ENCODE measurements at places on chromosomes 2 and 18.
A peak's percentile ranks its signal among the peaks of the same experiment; 100 is the strongest.

- peak; percentile 28 for DNase-seq
Observed at GRCh38 chr18:35442701-35443100, 55.1 kb downstream of the INO80C start.

GRCh38 chr2:215698566-215698965 is 262.7 kb upstream of the FN1 start:
- DNase-seq, result peak; percentile 91

GRCh38 chr18:75070625-75071483 is 138.1 kb downstream of the PTGR3 start:
- DNase-seq, result peak; percentile 57

DNA sequence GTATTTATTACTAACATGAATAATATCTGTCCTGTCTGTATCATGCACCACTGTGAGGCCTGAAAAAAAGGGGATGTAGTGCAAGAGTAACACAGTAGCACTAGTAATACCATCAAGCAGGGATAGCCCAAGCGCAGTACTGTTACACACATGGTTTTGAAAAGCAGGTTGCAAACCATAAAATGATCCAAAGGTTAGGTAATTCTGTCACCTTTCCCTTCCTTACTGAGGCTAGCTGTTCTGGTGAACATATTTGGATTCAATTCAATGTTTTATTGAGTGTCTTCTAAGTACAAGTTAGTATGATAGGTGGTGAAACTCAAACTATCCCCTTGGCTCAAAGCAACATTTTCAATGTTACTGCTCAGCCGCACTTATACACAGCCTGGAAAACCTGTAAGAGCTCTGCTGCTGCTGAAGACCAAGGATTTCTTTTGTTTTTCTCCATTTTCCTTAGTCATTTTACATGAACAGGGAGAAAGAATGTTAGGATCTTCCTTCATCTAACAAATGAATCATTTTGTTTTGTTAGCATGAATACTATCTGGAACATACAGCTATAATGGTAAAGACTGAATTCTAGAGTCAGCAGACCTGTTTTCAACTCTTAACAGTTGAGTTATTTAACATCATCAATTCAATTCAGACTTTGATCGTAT is 102.5 kb upstream of the ITPRID2 start:
- DNase-seq, result no peak

- DNase-seq, result peak; percentile 85
Observed at GRCh38 chr2:26723991-26724750, 31.6 kb downstream of the KCNK3 start.

DNA sequence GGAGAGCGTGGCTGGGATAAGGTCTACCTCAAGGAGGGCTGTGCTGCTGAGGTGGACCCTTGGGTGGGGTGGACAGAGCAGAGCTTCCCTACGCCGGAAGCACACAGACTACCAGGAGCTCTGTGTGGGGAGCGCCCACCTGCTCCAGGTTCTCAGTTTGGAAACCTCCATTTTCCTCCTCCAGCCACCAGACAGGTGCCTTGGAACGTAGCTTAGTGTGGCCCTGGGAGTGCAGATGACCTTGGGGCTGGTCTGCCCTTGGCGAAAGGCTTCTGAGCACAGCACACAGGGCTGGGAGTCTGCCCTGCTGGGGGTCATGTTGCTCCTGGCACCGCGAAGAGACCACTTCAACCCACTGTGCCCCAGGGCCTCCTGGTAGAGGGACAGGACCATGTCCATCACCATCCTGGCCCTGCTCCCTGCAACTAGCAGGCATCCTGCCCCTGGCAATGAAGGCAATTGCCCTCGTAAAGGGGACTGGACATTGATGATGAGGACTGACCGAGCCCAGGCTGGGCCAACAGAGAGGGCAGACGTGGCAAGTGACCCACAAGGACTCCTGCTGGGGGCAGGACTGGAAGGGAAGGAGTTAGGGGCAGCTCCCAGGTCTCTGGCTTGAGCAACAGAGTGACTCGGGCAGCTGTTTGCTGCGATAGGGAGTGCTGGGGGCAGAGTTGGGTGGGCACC is 214.7 kb downstream of the CYP26B1 start:
- no peak for DNase-seq

- peak; percentile 98 for DNase-seq
Observed at GRCh38 chr2:37802899-37803379, 122.1 kb upstream of the RMDN2 start.

GRCh38 chr2:167928434-167928833 is 319.0 kb downstream of the STK39 start:
- no peak for DNase-seq

DNA sequence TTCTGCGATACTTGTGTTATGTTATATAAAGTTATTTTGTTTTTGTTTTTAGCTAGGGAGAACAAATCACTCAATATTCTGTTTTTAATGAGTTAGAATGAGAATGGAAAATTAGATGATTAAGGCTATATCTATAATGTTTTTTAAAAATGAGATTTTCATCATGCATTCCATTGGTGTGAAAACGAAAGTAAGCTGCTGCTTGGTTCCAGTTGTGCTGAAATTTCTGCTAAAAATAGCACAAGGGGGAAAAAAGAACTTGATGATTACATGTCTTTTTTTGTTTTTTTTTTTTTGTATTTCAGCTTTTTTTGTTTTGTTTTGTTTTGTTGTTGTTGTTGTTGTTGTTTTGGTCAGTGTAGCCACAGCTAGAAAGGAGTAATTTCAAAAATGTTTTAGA is 242.6 kb upstream of the KCNJ3 start:
- DNase-seq, result peak; percentile 11

DNA sequence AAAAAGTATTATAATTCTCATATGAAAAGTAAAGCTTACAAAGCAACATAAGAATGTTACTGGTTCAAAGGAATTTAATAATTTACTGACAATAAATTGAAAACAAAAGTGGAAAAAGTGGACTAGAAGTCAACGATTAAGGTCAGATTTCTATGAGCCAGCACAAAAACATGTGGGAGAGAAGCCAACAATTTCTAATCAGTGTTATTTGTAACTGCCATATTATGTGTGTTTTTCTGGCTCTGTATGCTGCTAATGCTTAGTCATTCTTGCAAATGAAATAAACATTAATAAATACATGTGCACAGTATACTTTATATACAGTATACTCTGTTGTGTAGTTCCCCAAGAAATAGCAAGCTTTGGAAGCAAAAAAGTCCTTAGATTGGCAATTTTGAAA is 301.3 kb upstream of the RGPD4 start:
- peak; percentile 55 for DNase-seq

GRCh38 chr2:61471905-61472805 is 1.3 kb upstream of the USP34 start:
- DNase-seq, result peak; percentile 48

DNA sequence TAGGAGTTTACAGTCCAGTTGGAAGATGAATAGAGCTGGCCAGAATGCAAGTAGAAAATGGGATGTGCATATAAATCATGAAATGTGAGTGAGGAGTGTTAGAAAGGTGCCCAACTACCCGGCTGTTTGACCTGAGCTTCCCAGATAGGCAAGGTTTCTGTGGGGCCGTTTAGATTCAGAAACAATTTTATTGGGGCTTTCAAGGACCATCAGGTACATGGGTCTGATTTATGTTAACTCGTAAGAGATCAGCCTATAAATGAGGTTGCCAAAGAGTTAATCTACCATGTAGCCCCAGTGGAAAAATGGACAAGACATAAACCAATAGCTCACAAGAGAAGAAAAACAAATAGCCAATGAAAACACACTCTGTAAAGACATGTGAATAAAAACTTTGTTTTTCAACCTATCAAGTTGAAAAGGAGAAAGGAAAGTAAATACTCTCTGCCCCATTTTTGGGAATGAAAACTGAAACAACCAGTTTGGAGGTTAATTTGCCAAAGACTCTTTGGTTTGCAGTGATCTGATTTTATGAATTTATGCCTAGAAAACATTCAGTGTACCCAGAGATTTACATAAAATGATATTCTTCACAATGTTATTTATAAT is 77.4 kb downstream of the TMEM247 start:
- DNase-seq, result no peak

GRCh38 chr18:1499265-1499664 is 594.6 kb downstream of the ADCYAP1 start:
- no peak for DNase-seq

- no peak for DNase-seq
Observed at GRCh38 chr18:78740876-78741275, 238.7 kb upstream of the SALL3 start.

GRCh38 chr18:66560094-66560493 is 43.8 kb downstream of the CDH19 start:
- no peak for DNase-seq

GRCh38 chr2:108236676-108237335 is 3.0 kb upstream of the SULT1C3 start:
- DNase-seq, result no peak

DNA sequence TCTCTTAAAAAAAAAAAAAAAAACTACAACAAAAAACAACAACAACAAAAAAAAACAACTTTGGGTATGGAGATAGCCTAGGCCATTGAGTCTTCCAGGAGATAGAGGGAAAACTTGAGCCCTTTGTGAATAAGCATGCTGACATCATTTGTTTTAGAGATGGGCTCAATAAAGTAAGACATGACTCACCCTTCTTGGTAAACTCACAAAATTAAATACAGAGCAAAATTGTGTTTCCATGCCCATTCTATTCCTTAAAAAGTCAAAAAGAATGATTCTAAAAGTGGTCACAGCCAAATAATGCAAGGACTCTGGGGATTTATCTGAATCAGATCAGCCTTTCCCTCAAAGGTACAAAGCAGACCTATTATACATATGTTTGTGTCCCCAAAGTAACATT is 117.4 kb downstream of the ETAA1 start:
- DNase-seq, result peak; percentile 66

DNA sequence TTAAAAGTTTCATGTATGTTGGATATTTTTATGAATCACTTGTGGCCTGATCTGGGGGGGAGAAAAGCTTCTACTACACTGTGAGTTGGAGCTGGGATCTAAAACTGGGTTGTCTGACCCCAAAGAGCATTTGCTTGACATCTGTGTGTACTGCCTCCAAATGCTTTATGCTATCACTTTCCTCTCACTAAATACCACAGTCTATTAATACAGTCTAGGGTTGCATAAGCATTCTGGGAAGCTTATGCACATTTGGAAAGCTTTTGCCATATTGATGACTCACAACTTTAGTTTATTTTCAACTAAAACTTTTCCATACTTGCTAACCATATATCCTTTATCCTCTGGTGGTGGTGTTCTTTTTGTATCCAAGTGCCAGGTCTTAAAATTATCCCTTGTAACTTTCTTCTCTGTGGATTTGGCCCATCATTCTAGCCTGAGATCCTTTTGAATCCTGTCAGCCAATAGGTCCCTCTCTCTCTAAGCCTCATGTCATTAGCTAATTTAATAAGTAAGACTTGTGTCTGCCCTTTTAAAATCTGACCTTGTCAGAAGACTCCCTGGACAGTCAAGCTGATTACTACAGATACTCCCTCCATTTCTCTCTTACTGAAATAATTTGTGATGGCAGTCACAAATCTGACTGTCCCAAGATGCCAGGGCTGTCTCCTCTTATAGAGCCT is 72.7 kb downstream of the NXPH2 start:
- DNase-seq, result peak; percentile 85

DNA sequence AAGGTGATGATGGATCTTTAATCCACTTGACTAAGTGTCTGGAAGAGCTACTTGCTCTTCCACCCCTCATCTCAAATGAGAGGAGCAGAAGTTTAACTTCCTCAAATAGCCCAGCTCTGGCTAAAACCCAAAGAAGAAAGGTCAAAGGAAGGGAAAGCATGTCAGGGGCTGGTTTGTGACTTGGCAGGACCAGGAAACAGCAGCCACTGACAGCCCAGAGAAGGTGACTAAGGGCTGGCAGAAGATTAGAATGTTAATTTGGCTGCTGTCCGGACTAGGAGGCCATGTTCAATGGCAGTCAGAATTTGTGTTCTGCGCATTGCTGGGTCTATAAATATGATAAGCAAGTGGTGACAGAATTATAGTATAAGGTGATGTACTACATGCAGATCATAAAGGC is 386.2 kb downstream of the SETBP1 start:
- no peak for DNase-seq

DNA sequence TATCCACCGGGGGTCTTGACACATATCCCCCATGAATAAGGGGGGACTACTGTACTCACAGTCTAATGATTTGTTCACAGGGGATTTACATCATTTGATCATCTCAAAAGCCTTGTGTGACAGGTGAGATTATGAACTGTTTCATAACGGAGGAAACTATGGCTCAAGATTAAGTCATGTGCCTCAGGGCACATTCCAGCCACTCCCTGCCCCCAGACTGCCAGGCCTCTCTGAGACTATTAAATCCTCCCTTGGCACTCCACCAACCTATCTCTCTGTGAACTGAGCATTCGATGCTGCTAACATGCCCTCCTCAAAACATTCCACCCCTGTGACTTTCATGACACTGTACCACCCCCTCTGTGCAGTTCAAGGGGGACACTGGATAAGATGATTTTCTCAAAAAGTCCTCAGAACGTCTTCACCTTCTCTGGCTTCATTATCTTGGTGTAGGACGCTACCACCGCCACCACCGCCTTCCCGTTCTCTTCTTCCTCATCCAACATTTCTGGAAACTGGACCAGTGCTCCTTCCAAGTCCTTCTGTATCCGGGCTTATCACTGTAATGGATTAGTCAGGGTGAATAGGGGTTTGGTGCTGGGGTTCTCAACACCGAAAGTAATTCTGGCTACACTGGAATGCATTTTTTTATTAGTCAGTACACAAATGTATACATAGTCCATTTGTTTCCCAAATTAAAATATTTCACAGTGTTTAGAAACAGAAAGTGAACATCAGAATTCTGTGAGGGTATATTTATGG is 169.6 kb downstream of the KCNS3 start:
- peak; percentile 83 for DNase-seq
